AG20443 (cell line): ENCODE measurements at places on chromosomes 6 and 20.

- DNase-seq: peak; percentile 51
Observed at GRCh38 chr6:4804095-4804494, 27.9 kb downstream of the CDYL start.

GRCh38 chr6:82924799-82925535 is 140.7 kb downstream of the UBE3D start:
- peak; percentile 13 for DNase-seq

GRCh38 chr6:93676581-93676980 is 257.2 kb upstream of the EPHA7 start:
- no peak for DNase-seq

GRCh38 chr6:148987982-148988381 is 241.2 kb downstream of the UST start:
- no peak for DNase-seq

GRCh38 chr6:101386982-101387381 is 6.5 kb upstream of the GRIK2 start:
- DNase-seq: peak; percentile 18

- DNase-seq: no peak
Observed at GRCh38 chr20:12827816-12828385, 180.9 kb upstream of the SPTLC3 start.

GRCh38 chr6:148109732-148110131 is 232.9 kb upstream of the SASH1 start:
- no peak for DNase-seq

DNA sequence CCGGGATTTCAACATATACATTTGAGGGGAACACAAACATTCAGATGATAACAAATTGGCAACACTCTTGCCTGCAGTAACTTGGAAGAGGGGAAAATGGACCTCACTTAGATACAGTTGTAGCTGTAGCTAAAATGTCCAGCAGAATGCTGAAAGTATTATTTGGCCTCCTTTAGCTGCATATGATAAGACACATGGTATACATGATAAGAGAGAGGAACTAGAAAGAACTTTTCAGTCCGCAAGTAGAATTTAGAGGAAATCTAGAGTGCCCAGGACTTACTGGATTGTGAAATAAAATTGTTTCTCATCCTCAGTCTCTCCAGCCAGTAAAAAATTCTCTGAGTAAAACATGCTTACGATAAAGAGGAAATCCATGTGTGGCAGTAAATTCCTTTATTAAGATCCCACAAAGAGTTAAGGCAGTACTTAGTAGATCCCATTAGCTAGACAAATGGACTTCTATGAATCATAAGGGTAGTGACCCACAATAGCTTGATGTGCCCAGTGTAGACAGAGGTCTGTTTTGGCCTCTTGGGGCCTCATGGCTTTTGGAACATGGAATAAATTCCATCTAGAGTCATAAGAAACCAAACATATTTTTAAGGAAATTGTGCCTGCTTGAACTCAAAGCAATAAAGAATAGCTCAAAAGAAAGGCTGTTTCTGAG is 87.9 kb upstream of the RBM24 start:
- peak; percentile 17 for DNase-seq

GRCh38 chr6:123745895-123746294 is 57.8 kb upstream of the NKAIN2 start:
- peak; percentile 20 for DNase-seq

DNA sequence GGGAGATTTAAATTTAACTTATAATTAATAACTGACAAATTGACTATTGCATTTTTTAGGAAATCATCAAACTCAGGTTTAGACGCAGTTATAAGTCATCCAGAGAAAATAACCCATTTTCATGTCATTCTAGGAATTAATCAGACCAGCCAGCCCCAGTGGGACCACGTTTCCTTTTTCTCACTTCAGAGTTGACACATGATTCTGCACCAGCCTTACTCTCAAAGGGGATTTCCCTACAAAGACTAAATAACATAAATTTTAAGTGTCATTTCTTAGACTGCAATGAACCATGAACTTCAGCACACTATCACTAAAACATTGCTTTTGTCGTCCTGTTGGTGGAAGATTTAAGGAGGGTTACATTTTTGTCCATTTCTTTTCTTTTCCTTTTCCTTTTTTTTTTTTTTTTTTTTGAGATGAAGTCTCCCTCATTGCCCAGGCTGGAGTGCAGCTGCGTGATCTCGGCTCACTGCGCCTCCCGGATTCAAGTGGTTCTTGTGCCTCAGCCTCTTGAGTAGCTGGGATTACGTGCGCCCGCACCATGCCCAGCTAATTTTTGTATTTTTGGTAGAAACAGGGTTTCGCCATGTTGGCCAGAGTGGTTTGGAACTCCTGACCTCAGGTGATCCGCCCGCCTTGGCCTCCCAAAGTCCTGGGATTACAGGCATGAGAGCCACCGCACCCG is 3.6 kb downstream of the IPCEF1 start:
- DNase-seq: no peak

DNA sequence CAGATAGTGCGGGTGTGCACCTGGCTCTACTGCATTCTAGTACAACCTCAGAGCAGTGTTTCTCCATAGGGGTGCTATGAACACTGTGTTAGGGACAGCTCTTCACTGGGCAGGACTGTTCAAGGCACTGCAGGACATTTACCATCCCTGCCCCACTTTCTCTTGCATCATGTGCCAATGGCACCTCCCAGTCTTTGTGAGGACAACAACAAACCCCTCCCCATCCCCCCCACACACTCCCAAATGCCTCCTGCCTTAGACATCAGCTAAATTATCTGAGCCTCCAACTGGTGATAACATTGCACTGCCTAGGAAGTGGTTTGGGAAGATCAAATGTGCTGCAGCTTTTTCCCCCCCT is 98.9 kb downstream of the FYN start:
- DNase-seq: peak; percentile 37
